Activated T-cell treated with anti-CD3 and anti-CD28 coated beads for 24 hours (primary cell): ENCODE measurements at places on chromosomes 1 and 21.
A peak's percentile ranks its signal among the peaks of the same experiment; 100 is the strongest.

- no peak for DNase-seq
Measured at GRCh38 chr21:19026911-19027310, 623.3 kb upstream of the TMPRSS15 start.

DNA sequence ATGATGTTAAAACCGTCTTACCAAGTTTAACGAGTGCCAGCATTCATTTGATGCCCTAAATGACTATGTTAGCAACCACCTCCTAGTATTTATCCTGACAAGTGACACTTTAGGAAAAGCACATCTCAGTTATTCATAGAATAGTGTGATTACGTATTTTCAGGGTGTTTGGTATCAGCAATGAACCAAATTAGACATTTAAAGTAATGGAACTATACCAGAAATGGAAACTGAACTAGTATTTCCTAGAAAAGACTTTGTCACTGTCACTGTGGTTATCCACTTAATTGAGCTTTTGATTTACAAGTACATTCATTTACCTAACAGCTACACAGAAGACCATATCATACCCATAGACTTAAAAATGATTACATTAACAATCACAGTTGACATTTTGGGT lies 3.6 kb upstream of the IL12RB2 start:
- DNase-seq: no peak

GRCh38 chr1:59477286-59477685 lies 180.4 kb downstream of the FGGY start:
- peak; percentile 7 for DNase-seq

DNA sequence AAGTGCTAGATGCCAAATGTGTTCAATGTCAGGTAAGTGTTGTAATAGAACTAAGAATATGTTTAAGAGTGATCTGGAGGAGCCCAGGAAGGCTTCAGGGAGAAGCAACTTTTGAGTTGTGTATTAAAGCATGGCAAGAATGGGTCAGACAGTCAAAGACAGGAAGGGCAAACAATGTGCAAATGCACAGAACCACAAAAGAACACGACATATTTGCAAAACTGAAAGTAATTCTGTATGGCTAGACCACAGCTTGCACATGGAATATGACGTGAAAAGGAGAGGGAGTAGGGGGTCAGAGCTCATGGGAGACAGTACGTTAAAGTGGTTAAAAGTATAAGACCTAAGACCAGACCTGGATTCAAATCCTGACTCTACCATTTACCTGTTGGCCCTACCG lies 7.1 kb upstream of the SORT1 start:
- DNase-seq: no peak

DNA sequence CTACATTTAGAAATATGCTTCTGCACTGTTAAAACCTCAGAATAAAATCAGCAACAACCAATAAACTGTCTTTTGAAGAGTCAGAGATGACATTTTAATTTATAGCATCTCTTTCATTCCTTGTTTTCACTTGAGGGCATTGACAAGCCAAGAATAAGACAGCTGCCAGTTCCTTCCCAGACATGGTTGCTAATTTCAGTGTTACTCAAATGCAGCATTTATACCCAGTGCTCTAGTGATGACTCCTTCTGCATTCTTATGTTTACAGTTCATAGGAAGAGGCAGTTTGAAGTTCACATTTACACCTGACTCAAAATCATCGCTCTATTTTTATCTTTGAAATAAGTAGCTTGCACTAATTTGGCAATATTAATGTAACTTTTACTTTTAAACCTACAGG lies 44.9 kb downstream of the PLA2G4A start:
- DNase-seq: no peak

DNA sequence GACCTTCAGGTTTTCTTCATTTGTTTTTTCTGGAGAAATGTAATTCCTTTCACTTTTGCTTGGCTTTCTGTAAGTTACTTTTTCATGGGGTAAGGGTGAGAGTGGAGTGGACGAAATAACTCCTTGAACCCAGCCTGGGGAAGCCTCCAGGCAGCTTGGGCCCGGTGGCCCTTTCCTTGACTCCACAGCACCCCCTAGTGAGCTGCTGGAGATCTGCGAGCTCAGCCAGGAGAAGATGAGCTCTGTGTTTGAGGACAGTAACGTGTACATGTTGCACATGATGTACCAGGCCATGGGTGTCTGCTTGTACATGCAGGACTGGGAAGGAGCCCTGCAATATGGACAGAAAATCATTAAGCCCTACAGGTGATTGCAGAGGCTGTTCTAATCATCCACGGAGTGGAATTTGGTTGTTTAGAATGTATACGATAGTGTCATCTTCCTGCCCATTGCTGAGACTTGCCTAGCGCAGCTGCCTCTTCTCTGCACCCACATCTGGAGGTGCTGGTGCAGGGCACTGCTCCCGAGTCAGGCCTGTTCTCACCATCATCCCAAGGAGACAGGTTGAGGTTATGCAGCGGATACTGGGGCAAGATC lies 51.0 kb downstream of the SMYD2 start:
- peak; percentile 36 for DNase-seq

DNA sequence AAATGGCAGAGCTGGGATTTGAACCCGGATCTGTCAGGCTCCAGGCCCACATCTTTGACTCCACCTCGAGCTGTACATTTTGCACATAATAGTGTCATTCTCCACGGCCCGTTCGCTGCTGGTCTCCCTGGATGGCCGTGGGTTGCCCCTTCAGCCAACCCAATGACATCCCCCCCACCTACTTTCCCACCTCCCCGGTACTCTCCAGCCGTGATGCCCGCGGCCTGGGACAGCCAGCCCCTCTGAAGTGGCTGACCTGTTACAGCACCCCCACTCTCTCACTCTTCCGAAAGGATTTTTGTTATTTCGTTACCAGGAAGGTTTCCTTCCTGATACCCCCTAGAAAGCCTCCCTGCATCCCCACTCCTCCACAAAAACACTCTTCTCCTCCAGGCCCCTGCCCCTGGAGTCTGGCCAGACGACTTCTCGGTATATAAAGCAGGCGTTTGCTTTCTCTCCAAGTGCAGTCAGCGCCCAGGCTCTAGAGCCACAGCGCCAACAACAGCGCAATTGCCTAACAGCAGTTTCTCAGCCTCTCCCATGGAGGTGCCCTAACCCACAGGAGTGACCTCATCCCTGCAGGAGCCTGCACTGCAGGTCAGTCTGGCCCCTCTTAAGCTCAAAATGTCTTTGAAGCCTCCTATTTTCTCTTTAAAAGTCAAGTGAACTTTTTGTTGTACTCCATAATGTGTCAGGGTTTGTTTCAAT lies 14.5 kb upstream of the GJB5 start:
- no peak for DNase-seq

- no peak for DNase-seq
Measured at GRCh38 chr1:101071470-101071891, 45.9 kb upstream of the DPH5 start.

DNA sequence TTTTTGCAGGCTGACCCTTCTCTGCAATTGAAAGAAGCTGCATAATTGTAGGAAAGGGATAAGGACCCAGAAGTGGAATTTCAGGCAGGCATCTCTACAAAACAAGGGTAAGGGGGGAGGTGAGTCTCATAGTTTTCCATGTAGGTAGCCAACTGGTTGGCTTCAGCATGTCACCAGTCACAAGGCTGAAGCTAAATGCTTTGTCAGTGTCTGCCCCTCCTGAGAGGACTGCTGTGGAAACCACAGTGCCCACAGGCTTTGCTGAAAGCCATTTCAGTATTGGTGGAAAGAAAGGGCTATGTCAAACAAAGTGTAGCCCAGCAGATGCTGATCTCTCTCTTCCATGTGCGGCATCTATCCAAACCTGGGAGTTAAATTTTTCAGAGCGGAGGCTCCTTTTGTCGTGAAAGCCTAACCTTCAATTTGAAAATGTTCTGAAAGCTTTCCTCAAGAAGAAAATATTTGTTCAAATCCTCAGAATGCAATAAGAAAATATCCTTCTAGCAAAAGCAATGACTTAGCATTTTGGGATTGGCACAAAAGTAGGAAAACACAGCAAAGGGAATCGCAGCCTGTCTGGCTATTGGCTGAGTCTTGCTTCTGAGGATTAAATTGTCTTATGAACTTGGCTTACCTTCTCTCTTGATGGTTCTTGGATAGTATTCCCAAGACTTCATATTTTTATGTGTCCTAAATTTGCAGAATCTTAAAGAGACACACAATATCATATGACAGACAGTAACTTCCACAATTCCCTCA lies 591.7 kb downstream of the PLPP3 start:
- no peak for DNase-seq

DNA sequence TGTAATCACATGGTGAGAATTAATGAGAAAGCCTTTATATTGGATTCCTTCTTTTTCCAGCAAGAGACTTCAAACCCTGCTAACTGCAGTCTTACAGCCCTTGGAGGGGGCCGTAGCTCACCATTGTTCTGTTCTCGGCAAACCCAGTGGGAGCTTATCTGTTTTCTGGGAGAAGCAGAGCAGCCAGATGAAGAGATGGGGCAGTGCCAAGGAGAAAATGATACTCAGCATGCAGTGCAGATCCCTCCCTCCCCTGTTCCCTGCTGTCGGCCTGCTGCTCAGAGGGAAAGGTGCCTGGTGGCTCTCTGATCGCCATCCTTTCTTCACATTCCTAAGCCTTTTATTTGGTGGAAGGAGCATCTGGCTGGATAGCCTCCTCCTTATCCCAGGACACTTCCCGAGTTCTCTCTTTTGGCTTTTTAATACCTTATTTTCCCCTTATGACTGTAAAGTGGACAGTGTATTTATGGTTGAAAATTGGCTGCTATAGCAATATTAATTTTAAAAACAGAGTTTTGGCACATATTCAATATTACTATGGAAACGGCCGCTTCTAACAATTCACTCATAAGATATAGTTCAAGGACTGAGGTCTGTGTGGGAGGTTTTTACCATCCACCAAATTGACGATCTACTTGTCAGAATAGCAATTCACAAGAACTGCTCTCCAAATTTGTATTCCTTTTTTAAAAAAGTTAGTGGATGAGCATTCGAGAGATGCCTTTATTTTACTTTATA lies 203.4 kb downstream of the CRB1 start:
- DNase-seq: no peak

- no peak for DNase-seq
Measured at GRCh38 chr1:38898653-38899230, 17.4 kb upstream of the GJA9 start.

- no peak for DNase-seq
Measured at GRCh38 chr1:228172591-228173527, 7.3 kb downstream of the IBA57 start.

DNA sequence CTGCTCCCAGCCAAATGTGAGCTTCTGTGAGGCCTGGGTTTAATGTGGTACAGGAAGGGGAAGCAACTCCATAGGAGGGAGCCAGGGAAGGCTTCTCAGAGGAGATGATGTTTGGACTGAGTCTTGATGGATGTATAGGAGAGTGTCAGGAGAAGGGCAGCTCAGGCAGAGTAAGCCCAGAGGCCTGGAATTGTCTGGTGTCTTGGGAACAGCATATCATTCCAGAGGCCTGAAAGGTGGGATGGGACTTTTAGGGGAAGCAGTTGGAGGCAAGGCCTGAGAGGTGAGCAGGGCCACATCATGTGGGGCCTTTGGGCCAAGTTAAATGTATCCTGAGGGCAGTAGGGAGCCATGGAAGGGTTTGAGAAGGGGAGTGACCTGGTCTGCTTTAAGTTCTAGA lies 148.6 kb upstream of the WNT4 start:
- DNase-seq: no peak

DNA sequence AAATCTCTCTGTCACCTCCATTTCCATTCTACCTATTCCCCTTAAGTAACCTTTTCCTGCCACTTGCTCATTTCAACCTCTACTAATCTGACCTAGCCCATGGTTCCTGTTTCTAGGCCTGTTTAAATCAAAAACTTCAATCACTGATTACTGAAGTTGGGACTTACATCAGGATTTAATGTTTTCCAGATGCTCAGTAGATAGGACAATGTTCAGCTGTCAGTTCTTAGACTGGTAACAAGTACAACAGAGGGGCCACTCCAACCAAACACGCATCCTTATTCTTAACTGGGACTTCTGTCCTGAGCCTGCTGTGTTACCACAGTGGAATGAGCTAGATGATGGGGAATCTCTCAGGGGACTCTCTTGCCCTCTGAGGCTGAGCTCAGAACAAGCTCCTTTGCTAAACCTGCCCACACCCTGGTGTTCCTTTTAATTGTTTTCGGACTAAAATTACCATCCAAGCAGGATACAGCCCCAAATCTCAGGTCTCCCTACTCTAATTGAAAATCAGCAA lies 974.6 kb downstream of the TTLL7 start:
- DNase-seq: no peak

GRCh38 chr1:3485016-3485415 lies 30.6 kb downstream of the ARHGEF16 start:
- DNase-seq: no peak

DNA sequence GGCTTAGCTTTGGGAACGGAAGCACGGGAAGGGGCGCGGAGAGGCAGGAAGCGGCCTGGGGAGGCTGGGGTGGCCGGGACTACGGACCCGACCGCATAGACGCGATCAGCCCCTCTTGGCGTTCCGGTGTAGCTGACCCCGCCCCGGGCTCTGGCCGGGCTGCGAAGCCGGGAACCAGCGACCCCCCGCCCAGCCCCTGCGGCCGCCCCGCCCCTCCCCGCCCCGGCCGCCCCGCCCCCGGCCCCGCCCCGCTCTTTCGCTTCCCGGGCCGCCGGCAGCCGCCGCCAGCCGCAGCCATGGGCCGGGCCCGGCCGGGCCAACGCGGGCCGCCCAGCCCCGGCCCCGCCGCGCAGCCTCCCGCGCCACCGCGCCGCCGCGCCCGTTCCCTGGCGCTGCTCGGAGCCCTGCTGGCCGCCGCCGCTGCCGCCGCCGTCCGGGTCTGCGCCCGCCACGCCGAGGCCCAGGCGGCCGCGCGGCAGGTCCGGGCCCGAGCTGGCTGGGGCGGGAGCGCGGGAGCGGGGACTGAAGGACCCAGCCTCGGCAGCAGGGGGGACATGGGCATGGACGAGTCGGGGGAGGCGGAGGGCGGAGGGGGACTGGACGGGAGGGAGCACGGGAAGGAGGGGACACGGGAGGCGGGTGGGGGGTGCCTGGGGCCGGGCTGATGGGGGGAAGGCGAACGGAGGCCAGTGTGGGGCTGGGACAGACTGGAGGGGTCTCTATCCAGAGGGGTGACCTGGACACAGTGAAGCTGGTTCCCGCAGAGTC lies at the start of gene SELENON:
TSS of gene SELENON (plus strand) at position 259 of the 768 bp plus-strand sequence. CDS start at position 297, 38 bp downstream.
- DNase-seq: peak; percentile 18

DNA sequence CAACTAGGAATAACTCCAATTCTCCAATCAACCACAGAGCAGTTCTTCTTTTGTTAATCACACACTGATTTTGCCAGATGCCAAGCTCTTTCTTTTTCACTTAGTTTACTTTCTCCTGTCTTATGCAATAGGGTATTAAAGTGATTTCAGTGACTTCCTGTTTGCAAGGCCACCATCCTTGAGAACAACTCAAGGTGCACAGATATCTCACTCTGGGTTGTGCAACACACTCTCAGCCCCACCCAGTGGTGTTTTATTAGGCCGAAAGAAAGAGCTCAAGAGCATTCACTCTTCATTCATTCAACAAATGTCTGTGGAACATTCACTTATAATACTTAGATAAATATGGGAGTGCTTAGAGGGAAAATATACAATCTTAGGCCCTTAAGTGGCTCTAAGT lies 352.5 kb downstream of the ZNF326 start:
- DNase-seq: no peak

DNA sequence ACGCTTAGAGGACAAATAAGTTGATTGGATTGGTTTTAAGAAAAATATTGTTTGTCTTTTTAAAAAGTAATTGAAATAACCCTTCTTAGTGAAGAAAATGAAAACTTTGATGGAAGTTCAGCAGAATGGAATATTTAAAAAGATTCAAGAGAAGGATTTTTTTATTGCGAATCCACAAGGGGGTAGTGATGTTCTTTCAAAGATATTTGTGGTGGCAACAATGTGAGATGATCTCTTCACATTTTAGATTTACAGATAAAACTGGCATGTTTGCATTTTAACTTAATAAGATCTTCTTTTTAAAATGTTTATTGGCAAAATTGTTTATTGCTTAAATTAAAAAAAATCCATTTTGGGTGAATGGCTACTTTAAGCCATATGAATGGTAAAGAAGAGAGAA lies 8.9 kb downstream of the CAMTA1 start:
- DNase-seq: no peak

- no peak for DNase-seq
Measured at GRCh38 chr1:14961661-14962267, 191.8 kb upstream of the TMEM51 start.
